CD4-positive, alpha-beta T cell treated with Interleukin-17A for 1 hour (primary cell): ENCODE measurements at places on chromosomes 11 and 22.

DNA sequence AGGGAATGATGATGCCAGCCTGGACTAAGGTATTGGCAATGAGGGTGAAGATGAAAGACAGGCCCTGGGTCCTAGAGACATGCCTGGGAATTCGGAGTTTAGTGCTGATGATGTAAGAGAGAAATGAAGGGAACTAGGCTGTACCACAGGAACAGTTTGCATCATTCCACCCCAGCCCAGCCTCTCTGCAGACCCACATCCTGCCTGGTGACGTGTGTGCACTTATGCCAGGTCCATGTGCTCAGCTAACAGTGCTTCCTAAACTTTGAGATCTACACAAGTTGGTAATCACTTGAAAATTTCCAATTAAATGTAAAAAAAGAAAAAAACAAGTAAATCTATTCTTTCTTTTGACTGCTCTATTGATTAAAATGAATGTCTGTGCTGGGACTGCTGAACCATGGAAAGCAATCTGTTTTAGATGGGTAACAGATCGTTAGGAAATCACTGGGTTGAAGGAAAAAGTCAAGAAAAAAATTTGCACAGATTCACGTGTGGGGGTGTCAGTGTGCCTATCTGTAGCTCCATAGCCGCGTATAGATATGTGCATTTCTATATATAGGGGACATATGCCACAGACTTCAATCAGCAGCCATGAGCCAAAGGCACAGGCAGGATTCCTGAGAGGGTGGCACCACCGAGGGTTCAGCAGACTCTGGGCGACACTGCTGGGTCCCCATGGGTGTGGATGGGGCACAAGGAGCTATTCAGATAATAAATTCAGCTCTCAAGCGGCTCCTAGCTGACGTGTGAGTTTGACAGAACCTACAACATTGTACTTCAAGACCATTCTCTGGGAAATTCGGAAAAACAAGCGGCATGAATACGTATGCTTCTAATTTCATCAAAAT, 131.1 kb upstream of the OPCML start:
- no peak for DNase-seq

DNA sequence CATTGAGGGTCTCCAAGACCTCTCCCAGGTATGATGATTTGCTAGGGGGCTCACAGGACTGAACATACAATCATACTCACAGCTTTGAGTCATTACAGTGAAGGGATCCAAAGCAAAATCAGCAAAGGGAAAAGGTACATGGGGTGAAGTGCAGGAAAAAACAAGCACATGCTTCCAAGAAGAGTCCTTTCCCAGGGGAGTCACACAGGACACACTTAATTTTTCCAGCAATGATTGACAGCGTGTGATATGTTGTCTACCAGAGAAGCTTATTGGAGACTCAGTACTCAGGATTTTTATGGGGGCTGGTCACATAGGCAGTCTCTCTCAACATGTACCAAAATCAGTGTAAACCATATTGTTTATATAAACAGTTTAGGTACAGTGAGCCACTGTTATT, 25.3 kb downstream of the CUL5 start:
- DNase-seq: no peak

DNA sequence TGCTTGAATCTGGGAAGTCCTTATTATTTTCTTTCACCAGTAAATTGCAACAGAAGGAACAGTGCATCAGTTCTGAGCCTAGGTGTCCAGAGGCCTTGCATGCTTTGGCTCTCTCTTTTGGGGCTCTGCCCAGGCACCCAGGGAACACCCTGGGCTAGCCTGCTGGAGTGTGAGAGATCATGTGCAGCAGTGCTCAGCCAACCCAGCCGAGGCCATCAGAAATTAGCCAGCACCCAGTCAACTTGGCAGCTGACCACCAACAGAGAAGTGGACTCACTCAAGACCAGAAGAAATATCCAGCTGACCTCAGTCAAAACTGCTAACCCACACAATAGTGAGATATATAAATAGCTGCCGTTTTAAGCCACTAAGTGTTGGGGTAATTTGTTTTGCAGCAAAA, 11.2 kb upstream of the P4HA3 start:
- DNase-seq: no peak

GRCh38 chr22:32674925-32675825, 126.3 kb upstream of the TIMP3 start:
- no peak for DNase-seq

DNA sequence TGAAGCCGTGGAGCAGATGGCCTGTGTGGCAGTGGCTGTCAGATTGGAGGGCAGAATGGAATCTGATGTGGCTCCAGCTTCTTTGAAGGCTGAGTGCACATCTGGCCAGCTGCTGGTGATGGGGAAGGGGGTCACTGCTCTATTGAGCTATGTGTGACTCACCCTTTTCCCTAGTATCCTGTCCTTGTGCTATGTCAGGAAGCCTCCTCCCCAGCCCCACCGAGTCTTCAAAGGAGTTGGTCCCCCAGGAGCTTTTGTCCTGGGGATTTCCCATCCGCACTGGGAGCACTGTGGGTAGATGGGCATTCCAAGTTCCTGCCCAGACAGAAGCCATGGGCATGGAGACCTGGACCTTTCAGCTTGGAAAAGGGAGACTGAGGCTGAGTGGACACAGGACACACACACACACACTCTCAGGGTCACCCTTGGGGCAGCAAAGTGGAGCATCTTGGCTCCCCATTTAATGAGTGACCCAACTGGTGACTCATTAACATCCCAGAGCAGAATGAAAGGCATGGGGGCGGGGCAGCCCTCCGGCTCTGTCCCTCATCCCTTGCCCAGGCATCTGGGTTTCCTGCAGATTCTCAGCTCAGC, 3.3 kb downstream of the SERPINH1 start:
- no peak for DNase-seq

DNA sequence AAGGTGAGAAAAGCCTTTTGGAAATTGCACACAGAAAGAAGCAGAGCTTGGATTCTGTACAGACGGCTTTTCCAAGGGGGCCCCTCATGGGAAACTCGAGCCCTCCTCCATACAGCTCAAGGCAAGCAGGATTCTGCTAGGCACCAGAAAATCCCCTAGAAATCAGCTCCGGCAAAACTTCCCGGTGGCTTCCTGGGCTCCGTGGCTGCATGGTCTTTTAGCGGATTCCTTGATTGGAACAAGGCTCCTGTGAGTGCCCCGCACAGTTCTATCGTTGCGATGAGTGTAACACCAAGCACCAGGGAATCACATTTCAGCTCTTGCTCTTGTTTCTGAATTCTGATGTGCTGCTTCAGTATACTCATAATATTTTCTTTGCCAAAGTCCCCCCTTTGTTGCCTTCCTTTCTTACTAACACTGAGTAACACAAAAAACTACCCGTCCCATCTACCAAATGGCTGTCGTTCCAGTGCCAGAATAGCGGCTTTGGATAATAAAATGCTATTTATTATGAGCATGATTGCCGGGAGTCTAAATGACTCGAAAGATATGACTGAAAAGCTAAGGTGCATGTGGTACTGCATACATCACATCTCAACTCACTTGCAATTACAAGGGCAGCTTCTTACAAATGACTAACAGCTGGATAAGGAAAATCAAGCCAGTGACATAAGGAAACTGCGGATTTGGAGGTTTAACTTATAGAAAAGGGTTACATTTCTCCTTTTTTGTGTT, 494.1 kb downstream of the DLG2 start:
- no peak for DNase-seq
